EL (cell line): ENCODE measurements at places on chromosomes 16 and 17.

DNA sequence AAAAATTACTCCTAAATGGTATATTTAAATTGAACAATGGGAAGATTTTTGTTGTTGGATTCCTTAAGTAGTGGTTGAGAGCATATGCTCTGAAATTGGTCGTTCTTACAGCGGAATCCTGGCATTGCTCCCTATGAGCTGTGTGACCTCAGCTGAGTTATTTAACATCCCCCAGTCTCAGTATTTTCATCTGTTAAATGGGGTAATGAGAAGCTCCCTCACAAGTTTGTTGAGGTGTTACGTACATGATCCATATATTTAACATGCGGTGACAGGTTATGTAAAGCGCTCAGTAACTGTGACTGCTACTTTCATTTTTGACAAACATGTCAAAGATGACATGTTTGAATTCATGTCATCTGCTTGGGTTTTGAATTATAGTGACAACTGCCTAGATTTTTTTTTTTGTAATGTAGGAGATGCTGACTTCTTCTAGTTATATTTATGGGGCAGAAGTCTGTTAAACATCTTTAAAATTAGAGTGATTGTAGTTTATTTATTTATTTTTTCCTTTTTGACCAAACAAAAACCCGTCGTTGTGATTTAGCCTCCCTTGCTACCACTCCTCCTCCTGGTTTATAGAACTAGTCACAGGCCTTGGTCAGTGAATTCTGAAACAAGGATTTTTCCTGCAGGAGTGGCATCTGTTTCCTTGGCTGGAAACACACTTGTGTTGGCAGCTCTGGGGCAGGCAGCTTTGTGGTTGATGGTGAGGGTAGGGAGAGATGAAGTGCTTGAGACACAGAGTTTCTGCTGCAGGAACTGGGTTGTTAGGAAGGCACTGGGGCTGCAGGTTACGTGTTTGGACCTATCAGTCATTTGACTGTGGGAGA lies 268.8 kb downstream of the SNX29 start:
- no peak for DNase-seq

DNA sequence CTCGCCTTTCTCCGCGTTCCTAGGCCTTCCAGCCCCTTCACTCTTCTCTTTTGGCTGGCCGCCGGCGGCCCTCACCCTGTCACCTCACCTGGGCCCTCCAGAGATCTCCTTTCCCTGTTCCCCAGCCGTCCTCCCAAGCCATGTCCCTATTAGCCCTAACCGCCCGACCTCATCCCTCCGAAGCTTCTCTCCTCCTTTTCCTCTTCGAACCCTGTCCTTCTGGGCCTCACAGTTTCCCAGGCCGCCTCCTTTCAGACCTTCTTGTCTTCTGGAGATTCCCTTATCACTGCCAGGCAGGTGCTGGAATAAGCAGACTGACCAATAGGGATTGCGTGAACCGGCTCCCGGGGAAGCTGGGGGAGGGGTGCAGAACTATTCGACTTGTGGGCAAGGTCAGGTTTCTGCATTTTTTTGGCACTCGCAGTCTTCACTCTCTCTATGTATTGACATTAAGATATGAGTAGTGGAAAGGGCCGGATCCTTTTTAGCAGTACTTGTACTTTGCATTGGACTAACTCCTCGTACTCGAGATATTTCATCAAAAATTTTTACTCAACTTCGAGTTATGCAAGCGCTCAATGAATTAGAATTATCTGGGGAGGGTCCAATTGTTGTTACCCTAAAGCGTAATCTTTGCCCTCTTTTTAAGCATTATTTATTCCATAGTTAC lies 690 bp downstream of the RHOT1 start:
- peak; percentile 74 for DNase-seq

DNA sequence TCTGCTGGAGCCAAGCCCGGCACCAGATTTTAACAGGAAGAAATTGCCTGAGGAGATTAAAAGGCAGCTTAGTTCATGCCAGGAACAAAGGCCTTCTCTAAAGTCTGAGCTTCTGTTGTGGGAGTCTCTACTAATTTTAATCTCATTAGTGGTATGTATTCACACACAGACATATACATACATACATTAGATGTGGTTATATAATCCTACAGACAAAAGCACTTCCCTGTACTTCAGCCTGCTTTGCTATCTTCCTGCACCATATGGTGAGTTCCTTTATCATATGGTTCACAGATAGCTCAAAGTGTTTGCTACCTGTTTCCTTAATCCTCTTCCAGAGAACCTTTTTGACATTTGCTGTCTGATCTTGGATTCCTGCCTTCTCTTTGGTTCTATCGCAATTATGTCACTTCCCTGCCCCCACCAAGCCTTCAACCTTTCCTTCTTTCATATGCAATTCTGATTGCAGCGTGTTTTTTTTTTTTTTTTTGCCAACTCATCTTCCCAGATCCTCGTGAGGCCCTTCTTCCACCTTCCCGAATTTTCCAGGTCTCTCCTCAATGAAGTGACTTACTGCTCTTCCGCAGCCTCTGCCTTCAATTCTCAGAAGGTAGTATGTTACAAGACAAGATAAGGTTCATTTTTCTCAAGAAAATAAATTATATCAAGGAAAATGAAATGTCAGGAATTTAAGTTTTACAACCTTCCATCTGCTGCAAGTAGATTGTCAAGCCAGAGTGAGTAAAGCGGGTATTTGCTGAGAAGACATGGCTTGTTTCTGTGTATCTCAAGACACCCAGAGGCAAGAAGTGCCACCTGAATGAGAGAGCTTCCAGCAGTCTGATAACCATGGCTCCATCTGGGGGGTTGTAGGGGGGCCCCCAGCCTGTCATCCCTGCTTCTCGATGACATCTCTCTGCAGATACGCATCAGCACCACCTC lies 120.2 kb upstream of the CACNG3 start:
- DNase-seq = no peak

GRCh38 chr17:77329741-77330531 lies 189.2 kb downstream of the SEC14L1 start:
- no peak for DNase-seq
